ENCODE measurements at places on chromosomes 6 and 20.

DNA sequence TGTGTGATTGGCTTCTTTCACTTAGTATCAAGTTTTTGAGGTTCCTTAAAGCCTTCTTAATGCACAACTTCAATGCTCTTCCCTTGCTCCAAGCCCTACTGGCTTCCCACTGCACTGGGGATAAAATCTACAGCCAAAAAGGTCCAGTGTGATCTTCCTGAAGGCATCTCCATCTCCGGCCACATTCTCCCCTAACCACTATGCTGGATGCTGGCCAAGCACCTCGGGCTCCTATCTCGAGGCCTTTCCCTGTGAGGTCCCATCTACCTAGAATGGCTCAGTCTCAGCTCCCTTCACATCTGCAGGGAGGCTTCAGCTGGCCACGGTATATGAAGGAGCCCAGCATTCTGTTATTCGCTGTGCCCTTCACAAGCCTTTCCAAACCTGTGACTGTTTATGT lies 48.1 kb downstream of the CNKSR3 start:
- no peak for DNase-seq

- no peak for DNase-seq
Measured at GRCh38 chr6:40930555-40930954, 108.5 kb downstream of the UNC5CL start.

DNA sequence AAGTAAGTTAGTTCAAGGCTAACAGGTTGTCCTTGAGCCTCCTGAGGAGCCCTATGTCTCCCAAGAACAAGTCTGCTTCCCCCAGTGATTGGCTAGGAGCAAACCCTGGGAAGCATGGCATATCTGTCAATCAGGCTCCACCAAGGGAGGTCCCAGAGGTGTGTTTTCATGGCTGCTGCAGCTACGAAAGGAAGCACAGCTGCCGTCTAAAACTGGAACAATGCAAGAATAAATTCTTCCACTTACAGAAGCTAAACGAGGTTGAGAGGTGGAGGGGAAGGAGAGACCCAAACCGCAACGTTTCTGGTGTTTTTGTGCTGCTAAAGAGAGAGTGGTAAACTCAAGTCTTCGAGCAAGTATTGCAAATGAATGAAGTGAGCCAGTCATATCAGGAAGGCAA lies 4.9 kb upstream of the PTGIS start:
- no peak for DNase-seq

DNA sequence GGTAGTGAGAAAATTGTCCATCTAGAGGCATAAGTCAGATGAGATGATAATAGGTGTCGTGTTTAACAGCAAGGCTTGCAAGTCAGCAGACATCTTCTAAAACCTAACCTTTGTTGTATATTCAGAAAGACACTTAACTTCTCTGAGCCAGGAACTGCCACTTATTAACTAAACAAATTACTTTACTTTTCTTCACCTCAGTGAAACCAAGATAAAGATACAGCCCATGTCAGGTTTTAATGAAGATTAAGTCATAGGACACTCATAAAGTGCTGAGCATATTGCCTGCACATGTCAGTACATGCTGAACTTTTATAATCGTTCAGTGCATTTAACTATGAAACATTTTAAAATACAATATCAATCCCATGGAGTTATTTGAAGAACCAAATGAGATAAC lies 286.8 kb downstream of the NKAIN2 start:
- DNase-seq: no peak

DNA sequence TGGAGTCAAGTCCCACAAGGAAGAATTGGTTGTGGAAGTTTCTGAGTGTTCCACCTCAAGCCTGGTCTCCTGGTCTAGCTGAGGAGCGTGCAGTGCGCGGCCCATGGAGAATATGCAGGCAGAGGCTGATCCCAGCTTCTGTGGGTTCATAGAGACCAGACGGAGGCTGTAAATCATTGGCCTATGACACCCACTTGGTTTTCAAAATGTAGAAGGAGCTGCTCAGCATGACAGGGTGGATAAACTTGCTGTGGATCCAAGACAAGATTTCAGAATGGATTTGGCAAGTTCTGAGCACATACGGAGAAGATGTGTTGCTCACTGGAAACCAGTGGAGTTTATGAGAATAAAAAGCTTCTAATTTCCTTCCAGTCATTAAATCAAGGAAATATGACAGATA lies 744 bp downstream of the KIF25 start:
- no peak for DNase-seq

- no peak for DNase-seq
Measured at GRCh38 chr20:31861135-31861384, 9.3 kb downstream of the DUSP15 start.

DNA sequence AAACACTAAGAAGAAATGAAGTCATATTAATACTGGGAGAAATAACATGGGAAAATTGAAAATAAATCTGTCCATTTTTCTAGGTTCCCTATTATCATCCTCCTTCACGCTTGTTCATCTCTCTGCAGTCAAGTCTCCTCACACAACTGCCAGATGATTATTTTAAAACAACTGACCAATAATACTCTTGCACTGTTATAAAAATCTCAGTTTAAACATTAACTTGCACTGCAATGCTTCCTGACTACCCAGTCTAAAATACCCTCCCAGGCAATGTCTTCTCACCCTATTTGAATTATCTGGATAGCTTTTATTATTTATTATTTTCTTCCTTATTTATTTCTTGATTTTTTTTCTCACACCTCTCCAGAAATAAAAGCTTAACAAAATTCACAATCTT lies 5.7 kb downstream of the EYS start:
- no peak for DNase-seq

GRCh38 chr6:2935566-2936291 lies 32.6 kb upstream of the SERPINB9 start:
- DNase-seq: no peak

DNA sequence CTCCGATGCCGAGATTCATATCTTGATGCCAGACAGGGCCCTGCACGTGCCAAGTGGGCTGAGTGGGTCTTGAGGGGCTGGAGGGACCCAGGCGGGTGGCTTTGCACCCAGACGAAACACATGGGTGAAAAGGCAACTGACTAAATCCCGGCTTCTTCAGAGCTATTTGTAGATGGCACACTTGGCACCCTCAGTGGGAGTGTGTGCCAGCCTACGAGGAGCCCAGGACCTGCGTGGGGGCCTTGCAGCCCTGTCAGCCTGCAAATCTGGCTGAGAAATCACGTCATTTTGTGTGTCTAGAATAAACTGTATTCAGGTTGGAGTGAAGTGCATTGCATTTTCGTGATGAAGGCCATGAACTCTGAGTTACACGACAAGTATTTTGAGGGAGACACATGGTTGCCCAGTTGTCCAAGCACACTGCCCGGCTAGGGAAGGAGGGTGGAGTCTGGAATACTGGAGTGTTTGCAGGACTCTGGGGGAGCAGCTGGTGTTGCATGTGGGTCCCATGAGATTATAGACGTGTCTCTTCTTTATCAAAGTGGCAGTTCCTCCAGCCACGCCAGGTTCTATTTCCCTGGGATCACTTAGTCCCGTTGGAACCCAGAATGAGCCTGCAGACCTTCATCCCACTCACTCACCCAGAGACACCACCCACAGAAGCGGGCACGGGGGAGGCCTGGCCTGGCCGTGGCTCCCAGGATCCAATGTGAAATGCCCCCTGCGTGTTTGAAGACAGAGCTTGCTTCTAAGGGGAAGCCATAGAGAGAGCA lies 60.2 kb downstream of the DLL1 start:
- no peak for DNase-seq

- no peak for DNase-seq
Measured at GRCh38 chr20:12156252-12156651, 238.6 kb downstream of the BTBD3 start.

DNA sequence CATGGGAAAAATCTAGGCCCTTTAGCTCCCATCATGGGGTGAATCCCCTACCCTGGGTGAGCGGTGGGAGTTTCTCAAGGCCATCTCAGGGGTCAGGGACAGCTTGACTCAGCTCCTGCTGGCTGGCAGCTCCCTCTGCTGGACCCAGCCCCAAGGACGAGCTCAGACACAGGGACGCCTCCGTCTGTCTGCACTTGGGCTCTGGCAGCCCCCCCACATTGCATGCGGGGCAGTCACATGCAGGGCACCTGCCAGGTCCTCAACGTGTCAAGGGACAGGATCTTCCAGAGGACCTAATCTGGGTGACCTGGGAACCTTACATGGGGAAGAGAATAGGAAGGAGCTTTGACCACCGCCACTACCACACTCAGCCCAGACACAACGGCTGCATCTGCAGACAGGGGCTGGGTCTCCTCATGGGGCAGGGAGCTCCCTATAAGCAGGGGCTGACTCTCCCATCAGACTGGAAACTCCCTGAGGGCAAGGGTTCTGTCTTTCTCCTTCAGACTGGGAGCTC lies 173.4 kb downstream of the MRPL14 start:
- no peak for DNase-seq

DNA sequence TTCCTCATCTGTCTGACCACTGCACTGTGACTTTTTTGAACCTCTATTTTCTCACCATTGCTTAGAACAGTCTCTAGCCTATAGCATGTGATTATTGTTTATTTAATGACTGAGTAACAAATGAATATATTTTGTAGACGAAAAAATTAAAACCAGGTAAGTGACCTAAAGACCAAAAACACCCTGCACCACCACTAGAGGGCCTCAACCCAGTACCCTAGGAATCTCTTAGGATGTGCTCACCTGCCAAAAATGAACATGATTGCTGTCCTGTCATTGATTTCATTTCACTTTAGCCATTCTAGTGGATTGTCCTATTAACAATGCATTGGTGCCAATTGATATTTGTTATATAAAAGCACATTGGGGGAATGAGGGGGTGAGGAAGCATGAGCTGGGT lies 199.1 kb downstream of the COL9A1 start:
- DNase-seq: no peak

DNA sequence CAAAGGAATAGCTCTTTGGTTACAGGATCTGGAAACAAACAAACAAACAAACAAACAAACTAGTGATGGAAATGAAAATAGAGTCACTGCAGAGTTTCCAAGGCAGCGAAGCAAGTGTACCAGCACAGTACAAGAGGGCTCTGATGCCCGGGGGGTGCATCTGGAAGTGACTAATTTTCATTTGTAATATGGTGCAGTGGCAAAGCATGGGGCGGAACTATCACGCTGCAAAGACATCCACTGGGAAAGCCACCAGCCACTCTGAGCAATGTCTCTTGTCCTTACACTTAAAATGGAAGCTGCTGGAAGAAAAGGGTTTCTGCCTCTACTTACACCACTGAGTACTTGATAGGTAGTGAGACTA lies 44.4 kb upstream of the NEDD9 start:
- no peak for DNase-seq

GRCh38 chr6:103680116-103680515 lies 1179.6 kb downstream of the HACE1 start:
- no peak for DNase-seq

DNA sequence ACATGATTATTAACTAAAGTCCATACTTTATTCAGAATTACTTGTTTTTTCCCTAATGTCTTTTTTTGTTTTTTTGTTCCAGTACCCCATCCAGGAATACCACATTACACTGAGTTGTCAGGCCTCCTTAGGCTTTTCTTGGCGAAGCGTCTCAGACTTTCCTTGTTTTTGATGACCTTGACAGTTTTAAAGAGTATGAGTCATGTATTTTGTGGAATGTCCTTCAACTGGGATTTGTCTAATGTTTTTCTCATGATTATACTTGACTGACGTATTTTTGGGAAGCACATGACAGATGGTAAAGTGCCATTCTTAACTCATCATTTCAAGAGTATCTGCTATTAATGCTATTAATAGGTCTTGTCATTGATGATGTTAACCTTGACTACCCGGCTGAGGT lies 23.6 kb downstream of the ENPP1 start:
- DNase-seq: no peak

- no peak for DNase-seq
Measured at GRCh38 chr6:14258695-14259593, 141.4 kb downstream of the CD83 start.

- no peak for DNase-seq
Measured at GRCh38 chr6:22073516-22074198, 223.2 kb downstream of the PRL start.

- no peak for DNase-seq
Measured at GRCh38 chr20:50014570-50015562, 32.1 kb downstream of the SNAI1 start.

- no peak for DNase-seq
Measured at GRCh38 chr6:105966481-105966880, 119.7 kb upstream of the PRDM1 start.

DNA sequence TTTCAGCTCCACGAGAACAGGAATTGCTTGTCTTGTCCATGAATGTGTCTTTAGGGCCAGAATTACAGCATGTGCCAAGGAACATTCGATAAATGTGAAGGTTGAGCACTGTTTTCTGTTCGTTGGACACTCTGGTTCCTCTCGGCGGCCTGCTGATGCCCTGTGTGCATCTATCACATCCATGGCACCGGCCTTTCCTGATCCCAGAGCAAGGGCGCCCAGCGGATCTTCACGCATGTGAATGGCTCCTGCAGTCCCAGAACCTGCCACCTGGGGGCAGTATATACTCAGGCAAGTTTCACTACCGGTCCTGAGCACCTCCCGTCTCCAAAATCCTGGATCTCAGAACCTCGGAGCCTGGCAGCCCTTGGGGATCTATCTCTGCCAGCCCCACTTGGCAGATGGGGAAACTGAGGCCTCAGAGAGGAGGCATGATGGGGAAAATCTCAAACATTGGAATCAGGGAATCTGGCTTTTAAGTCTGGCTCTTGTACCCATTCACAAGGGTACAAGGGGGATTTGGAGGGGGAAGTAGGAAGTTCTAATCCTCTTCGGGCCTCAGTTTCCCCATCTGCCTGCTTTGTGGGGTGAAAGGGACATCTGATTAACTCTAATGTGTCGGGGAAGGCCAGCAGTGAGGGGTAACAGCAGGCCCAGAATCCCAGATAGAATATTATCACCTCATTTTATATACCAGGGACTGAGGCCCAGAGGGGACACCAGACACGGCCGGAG lies 4.3 kb upstream of the CEBPB start:
- no peak for DNase-seq

DNA sequence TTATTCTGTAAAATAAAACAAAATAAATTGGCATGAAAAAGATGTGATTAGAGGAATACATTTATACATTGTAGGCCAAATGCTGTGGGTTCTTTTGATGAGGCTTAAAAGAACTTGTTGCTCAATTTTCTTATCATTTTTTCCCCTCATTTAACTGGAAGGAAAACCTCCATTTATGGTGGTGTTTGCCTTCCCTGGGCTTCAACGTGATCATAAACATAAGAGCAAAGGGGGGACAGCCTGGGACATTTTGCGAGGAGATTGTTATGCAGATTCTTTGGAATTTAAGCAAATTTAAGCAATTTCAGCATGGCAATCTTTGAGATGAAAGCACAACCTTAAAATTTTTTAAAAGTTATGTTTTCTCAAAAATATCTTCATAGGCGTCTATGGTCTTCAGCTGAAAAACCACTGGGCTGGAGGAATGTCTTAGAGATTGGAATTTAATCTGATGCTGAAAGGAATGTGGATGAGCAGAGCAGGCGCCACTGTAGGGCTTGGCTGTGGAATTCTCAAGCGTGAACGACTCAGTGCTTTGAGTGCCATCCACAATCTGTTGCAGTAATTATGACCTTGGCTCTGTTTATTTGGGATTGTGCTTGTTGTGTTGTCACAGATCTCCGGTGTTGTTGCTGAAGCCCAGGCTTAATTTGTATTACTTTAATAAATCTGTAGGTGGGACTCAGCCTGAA lies 149.4 kb upstream of the MLIP start:
- no peak for DNase-seq

GRCh38 chr20:16216227-16216913 lies 356.9 kb downstream of the KIF16B start:
- DNase-seq: no peak

Data from AG04449 (cell line).